Thymus (tissue), 14 donors: ENCODE measurements at places on chromosomes 12 and 14. TPM values are rescaled to one million over a fixed set of nuclear protein-coding genes. Genes with fewer than 3 reads are reported as not detected.

GRCh38 chr12:56231184-56231582, 1.3 kb downstream of the SLC39A5 start:
- no peak for DNase-seq

DNA sequence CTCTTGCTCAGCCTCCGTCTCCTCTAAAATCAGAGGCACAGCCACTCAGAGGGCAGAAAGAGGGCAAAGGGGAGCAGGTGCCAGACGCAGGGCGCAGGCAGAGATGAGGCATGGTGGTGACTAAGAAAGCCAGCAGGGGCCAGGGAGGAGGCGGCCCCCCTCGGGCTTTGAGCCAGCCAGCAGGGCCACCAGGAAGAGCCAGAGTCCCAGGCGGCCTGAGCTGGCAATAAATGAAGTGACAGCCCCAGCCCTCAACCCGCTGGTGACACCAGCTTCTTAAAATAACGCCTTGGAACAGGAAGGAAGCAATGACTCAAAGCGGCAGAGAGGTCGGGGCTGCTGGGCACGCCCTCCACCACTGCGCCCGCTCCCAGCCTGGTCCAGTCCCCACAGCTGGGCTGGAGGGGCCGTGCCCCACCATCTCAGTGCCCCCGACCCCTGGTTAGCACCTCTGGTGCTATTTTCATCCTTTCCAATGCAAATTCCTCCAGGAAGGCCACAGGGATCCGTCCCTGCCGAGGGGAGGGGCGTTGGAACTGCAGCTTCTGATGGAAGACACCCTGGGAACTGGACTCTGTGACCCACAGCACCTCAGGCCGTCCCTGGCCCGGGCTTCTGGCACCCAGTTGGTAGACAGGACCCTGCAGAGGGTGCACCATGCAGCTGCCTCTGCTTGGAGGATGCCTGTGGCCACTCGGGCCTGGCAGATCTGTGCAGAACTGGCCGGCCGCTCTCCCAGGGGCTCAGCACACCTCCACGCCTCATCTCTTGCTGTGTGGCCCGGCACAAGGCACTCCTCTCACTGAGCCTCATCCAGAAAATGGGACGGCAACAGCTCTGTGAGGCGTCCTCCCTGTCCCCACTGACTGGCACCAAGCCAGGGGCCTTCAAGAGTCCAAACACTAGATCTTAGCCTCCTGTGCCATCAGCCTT, 113.7 kb downstream of the NCOR2 start:
- DNase-seq = no peak

MYG1 gene
- 53.0 TPM for total RNA-seq

GRCh38 chr14:47833011-47833410, 157.6 kb upstream of the MDGA2 start:
- DNase-seq = no peak

GCN1 gene
- 34.5 TPM for total RNA-seq

DNA sequence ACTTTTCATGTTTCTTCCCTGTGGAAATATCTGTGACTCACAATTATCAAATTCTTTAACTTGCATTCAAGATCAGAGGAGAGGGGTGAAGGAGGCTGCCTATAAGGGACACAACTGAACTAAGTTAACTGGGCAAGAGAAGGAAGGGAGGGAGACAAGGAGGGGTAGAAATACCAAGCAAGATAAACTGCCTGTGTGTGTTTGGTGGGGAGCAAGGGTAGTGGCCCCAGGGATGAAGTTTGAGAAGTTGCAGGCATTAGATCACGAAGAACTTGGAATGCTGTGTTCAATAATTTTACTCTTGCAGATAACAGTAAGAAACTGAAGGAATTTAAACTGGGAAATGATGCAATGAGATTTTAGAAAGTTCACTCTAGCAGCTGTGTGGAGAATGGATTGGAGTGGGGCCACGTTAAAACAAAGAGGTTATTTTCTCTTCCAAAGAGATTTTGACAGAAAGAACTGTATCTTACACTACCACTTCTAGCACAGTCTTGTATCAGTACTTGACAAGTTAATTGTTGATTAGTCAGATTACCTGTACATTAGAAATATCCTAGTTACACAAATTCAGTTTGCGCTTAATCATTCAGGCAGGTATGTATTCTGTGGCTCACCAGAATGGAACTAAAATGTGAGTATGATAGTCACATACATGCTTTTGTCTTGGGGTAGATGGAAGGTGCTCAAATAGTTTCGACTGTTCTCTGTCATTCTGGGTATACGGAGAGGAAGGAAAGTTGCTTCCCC, 7.4 kb downstream of the PKP2 start:
- no peak for DNase-seq

DNA sequence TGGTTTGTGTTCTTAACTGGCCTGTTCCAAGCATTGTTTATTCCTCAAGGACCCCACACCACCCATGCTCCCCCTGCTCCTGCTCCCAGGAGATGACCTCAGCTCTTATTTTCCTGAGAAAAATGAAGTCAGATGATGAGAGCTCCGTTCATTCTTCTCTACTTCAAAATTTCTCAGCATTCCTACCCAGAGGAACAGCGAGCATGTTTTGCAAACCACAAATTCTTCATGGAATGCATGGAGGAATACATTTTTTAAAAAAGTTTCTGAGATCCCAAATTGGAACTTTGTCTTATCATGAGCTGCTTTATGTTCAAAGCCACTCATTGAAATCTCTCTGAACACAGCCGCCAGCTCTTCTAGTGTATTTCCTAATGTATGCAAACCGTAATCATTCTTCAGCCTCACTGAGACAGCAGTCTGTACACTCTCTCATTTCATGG, 44.9 kb downstream of the SYNE2 start:
- DNase-seq = no peak

TRMT5 gene
- 9.1 TPM for total RNA-seq

DNA sequence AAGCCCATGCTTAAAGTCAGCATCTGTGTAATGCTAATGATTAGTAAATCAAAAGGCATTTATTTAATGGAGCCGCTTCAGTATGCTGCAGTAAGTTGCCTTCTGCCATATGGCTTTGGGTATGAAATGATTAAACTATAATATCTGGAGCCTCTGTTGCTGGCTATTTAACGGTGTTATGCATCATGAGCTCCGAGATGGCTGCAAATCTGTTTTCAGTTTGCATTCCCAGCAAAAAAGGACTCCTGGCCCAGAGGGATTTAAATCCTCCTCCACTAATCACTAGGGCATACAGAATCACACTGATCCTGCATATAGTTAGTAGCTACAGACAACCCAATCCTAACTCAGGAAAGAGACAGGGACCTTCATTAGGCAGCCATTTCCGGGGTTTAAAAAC, 171.5 kb upstream of the EEA1 start:
- no peak for DNase-seq

- DNase-seq = no peak
Measured at GRCh38 chr12:98453070-98453469, 62.3 kb upstream of the TMPO start.

DNA sequence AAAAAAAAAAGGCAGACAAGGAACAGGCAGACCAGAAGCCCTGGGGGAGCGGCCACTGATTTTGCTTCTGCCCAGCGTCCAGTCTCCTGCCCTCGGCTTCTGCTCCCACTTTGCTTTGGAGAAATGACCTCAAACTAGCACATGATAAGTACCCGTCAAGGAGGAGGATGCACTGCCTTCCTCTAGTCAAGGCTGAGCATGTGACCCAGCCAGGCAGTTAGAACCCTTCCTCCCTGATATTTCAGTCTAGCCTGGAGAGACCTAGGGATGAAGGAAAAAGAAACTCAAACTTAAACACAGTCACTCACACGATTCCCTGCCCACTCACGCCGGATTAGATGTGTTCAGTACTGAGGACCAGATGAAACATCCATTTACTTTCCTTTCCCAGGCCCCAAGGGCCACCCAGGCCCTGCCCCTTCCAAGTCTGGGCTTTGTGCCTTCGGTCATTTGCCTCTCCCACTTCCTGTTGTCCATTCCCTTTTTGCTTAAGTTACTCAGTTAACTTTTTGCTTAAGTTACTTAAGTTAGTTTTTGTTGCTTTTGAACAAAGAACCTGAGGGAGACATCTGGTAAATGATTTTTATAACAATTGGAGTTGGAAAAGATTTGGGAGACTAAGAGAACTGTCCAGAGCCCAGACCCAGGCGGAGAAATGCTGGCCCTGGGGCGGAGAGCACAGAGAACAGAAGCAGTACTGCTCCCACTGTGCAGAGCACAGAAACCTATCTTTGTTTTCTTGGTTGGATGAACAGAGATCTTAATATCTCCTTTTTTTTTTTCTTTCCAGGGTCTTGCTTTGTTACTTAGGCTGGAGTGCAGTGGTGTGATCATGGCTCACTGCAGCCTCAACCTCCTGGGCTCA, 23.0 kb upstream of the TTC7B start:
- DNase-seq = no peak

DNA sequence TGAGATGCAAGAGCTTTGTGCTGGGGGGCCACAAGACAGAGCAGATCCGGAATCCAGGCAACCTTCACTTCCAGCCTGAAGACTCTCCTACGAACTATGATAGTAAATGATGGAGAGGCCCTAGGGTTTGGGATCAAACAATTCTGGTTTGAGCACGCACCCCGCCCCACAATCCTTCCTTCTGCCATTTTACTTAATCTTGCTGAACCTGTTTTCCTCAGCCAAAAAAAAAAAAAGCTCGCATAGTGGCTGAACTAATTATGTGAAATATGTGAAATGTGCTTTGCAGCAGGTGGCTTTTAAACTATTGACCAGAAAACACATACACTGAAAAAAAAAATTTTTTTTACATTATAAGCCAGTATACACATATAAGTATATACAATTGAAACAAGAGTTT, 667 bp upstream of the ITFG2 start:
- DNase-seq = no peak

DNA sequence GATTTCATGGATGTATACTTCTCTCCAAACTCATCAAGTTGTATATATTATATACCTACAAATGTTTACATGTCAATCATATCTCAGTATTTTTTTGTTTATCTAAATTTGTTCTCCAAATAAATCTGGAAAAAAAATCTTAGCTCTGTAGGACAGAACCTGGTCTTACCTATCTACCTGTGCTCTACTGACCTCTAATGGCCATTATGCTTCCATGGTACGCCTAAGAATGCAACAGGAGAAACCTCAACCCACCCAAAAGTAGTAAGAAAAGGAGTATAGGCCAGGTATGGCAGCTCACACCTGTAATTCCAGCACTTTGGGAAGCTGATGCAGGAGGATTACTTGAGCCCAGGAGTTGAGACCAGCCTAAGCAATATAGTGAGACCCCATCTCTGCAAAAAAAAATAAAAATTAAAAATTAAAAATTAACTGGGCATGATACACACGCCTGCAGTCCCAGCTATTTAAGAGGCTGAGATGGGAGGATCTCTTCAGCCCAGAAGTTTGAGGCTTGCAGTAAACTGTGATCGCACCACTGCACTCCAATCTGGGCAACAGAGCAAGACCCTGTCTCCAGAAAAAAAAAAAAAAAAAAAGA, 8.7 kb downstream of the OR11H4 start:
- no peak for DNase-seq

GRCh38 chr14:52266782-52267181, 716 bp upstream of the PTGDR start:
- no peak for DNase-seq

- DNase-seq = no peak
Measured at GRCh38 chr14:89750908-89751392, 203.6 kb downstream of the EFCAB11 start.

DNA sequence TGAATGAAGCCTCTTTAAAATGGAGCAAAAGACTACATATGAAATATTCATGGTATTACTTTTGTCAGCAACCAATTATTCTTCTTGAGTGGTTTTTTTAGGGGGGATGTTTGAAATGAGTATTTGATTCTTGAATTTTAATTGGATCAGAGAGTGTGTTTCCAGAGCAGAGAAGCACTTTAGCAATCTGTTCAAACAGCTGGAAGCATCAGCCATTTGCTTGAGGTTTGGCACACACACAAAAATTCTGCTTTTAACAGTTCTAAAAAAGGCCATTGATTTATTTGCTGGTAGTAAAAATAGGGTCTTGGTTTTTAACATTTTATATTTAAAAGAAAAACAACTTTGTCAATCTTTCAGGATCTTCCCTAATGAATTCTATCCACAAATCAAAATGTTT, 292.7 kb downstream of the LRFN5 start:
- DNase-seq = no peak

MDM1 gene
- 28.5 TPM for total RNA-seq

VAMP1 gene
- 8.9 TPM for total RNA-seq

DNA sequence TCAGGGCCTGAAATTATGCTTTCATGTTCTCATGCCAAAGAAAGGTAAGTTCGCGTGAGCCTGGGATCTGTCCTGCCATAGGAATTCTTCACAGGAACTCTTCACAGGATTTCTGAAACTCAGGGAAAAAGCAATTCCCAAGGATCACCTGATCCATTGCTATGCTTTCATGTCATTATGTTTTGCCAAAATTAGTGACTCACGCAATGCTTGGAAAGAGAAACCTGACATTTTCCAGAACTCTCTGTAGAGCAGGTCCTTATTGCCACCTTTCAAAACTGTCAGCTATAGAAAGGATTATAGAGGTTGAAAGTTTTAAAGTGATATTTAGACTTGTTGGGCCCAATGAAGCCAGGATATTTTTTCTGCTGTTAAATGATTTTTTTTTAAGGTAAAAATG, 6.3 kb upstream of the KCNJ8 start:
- no peak for DNase-seq

- DNase-seq = no peak
Measured at GRCh38 chr12:104048811-104049210, 1.2 kb downstream of the GLT8D2 start.

DNA sequence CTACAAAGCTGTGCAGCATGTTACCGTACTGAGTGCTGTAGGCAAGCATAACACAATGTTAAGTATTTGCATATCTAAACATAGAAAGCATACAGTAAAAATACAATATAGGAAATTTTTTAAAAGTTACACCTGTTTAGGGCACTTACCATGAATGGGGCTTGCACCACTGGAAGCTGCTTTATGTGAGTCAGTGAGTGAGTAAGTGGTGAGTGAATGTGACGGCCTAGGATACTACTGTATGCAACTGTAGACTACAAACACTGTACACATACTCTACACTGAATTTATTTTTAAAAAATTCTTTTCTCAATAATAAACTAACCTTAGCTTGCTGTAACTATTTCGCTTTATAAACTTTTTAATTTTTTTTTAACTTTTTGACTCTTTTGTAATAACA, 82.1 kb upstream of the FSCB start:
- DNase-seq = no peak

TULP3 gene
- total RNA-seq = 10.3 TPM

GRCh38 chr12:4174417-4174816, 99.1 kb upstream of the CCND2 start:
- DNase-seq = no peak

GRCh38 chr14:104786091-104786586, 9.4 kb downstream of the AKT1 start:
- DNase-seq = no peak
